Activated CD4-positive, alpha-beta T cell treated with anti-CD3 and anti-CD28 coated beads for 24 hours (primary cell): ENCODE measurements at places on chromosomes 1 and 21.

DNA sequence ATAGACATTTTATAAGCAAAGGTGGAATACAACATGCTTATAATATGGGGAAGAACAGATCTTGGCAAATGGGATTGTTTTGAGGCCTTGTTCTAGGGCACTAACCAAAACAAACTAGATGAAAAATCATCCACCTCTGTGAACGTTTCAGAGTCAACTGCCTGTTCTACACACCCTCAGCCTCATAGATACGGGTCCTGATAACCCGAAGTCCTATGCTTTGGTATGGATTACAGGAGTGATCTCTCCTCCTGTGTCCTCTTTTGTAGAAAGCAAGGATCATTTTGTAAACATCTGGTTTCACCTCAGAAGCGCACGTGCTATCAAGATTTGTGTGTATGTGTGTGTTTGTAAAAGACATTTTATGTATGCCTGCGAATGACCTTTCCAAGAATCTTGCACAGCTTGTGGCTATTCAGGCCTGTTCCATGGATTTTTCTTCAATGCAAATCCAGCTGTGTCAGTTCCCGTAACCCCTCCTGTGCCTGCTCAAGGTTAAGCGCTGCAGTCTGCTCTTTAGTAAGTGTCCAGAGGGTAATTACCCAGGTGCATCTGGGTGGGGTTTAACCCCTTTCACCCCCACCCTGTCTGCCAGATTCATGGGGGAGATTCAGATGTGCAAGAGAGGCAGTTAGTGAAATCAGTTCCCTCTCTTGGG, 132.4 kb downstream of the ROR1 start:
- no peak for DNase-seq

DNA sequence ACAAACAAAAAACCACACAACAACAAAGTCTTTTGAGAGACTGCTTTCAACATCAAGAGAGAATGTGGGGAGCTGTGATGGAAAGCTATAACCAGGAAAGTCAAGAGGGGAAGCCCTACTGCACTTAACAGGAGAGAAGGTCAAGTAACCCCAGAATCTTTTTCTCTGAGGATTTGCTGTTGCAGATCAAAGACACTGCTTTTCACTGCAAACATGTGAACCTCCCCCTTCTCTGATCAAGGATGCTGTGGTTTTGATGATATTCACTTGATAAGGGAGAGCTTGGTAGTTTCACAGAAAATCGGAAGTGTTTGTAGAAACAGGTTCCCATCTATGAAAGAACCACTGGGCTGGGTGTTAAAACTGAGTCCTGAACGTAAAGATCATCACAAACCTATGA, 4.8 kb downstream of the ETV3 start:
- no peak for DNase-seq

- no peak for DNase-seq
Measured at GRCh38 chr1:84571150-84571535, 3.1 kb downstream of the CTBS start.

DNA sequence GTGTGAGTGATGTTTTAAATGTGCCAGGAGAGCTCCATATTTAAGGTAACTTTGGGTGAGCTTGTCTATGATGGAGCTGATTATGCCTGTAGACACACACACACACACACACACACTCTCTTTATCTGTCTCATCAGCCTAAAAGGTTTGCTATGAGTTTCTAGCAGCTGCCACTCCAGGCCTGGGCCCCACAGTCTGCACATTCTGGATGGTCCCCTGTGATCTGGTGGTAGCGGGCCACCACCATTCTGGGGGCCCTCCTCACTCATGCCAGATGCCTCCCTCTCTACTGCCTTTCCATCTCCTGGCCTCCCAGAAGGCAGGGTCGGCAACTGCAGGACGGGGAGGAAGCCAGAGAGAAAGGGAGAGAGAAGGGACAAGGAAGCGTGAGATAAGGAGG, 129.2 kb upstream of the TNR start:
- DNase-seq: no peak

DNA sequence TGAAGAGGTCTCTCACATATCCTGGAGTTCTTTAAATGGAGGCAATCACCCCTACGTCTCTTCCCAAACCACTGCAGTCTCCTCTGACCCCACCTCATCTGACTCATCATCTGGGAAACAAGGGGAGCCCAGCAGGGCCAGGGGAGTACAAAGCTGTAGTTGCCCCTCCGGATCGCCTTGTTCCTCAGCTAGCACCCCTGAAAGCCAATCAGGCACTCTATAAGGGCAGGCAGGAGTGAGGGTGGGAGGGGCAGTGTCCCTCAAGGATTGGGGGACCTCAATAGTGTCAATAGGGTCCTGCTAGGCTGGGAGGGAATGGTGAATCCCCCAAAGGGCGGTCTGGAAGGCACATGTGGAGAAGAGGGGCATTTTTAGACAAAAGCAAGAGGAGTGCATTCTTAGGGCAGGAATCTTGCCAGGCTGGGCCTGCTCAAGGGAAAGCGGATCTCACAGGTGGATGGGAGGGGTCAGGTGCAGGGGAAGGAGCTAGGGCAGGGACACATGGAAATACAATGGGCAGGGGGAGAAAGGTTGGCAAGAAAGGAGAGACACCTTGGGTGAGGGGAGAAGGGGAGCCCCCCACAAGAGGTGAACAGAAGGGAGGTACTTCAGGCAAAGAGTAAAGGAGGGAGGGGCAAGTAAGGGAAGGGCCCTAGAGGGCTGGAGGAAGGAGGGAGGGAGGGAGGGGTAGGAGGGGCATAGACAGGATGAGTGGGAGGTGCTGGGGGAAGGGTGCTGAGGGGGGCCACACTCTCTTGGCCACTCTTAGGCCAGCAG, 5.8 kb downstream of the SHISA4 start:
- DNase-seq: no peak

GRCh38 chr1:156080241-156080862, 1.9 kb downstream of the MEX3A start:
- DNase-seq: no peak

DNA sequence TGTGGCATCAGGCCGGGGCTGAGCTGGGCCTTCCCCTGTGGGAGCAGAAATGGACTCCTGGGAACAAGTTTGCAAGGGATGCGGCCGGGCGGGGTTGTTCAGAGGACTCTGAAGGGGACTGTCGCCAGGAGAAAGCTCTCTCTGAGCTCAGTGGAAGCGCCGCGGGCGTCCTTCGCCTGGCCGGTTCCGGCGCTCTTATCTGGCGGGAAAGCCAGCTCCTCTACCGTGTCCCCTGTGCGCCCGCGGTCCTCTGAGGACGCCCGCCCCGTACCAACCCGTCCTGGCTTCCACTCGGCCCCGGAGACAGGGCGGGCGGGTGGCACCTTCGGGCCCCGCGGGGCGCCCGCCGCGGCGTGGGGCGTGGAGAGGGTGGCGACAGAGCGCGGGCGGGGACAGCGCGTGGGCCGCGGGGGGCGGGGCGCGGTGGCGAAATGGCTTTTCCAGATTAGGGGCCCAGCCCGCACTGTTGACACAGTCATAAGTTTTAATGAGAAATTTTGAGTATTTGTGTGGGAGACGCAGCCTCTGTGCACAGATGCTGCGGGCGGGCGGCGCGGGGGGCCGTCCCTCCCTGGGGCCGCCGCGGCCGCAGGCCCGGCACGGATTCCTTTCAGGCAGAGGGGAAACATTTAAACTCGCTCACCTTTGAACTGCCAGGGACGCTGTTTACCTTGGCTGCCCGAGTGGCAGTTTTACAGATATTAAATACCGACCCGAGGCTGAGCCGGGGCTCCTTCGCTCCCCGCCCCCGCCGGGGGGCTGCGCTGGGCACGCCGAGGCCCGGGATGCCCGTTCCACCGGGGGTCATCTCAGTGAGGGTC, 70.2 kb downstream of the FOXD2 start:
- DNase-seq: peak; percentile 4

DNA sequence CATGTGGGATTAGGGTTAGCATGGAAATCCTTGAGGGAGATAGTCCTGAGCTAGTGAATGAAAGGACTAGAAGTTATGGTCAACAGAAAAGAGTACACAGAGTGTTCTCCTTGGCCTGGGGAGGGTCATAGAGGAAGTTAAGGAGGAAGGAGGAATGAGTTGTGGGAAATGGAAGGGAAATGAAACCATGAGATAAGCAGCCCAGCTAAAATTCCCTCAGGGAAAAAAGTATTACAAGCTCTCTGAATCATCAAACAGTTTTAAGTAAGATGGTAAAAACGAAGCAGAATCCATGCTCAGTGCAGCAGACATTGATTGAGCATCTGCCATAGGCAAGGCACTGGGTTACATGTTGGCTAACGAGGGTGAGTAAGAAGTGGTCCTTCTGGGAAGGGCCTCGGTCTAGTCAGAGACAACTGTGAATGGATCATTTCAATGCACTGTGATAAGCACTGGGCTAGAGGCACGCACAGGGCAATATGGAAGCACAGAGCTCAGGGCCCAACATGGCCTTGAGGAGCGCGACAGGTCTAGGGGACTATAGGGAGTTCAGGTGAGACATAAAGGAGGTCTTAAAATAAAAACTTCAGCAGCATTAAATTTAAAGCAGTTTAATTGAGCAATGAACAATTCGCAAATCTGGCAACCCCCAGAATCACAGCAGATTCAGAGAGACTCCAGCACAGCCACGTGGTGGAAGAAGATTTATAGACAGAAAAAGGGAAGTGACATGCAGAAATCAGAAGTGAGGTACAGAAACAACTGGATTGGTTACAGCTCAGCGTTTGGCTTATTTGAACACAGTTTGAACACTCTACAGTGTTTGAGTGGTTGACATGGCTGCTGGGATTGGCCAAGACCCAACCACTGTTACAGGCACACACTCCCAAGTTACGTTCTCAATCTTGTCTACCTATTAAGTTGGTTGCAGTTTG, 219.5 kb downstream of the HLX start:
- DNase-seq: no peak

GRCh38 chr1:79193211-79194079, 186.9 kb upstream of the ADGRL4 start:
- DNase-seq: no peak

GRCh38 chr1:61301824-61302657, 219.7 kb downstream of the NFIA start:
- DNase-seq: no peak

GRCh38 chr1:80363689-80364475, 1357.4 kb upstream of the ADGRL4 start:
- no peak for DNase-seq

DNA sequence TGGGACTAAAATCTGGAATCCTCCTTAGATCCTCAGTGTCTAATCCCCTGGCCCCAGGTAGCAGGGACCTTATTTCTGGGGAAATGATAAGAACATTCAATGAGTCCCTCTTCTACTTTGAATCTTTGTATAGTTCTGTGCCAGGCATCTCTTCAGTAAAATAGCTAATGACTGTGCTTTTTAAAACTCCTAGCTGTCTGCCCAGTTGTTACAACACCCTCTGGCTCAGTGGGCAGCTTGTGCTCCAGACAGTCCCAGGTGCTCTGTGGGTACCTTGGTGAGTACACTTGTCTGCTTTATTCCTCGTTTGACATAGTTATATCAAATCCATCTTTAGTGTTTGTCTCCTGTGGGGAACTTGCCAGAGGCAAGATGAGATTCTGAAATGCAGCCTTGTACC, 18.0 kb downstream of the TGFB2 start:
- DNase-seq: no peak

DNA sequence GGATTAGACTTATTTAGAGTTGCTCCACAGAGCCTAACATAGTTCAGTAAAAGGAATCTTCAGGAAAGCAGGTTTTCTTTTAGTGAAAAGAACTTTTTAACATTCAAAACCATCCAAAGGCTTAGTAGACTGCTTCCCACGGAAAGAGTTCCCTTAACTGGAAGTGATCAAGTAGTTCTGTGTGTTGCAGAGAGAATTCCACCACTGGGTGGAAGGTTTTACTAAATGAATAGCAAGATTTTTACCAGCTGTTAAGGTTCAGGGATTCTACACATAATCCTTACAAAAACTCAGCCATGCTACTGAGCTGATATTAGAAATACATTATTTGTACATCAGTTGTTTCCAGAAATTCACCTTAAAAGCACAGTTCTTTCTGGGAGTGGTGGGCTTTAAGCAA, 119.7 kb downstream of the GDAP2 start:
- DNase-seq: no peak

GRCh38 chr1:157992031-157992832, 1.2 kb upstream of the KIRREL1 start:
- DNase-seq: peak; percentile 28

DNA sequence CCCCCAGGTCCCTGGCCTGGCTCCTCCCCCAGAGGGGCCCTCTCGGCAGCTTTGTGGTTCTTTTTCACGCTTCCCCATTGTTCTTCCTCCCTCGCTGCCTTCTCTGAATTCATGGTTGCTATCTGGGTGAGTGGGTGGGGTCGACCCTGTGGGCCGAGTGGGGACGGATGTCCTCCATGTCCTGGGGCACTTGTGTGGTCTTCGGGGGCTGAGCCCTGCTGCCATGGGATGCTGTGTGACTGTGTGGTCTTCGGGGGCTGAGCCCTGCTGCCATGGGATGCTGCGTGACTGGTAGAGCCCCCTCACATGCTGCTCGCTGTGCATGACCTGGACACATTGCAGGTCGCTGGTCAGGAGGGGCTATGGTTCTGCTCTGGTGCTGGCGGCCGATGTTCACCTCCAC, 21.6 kb upstream of the DIP2A start:
- DNase-seq: no peak
